ENCODE measurements at places on chromosomes 7 and 10.

DNA sequence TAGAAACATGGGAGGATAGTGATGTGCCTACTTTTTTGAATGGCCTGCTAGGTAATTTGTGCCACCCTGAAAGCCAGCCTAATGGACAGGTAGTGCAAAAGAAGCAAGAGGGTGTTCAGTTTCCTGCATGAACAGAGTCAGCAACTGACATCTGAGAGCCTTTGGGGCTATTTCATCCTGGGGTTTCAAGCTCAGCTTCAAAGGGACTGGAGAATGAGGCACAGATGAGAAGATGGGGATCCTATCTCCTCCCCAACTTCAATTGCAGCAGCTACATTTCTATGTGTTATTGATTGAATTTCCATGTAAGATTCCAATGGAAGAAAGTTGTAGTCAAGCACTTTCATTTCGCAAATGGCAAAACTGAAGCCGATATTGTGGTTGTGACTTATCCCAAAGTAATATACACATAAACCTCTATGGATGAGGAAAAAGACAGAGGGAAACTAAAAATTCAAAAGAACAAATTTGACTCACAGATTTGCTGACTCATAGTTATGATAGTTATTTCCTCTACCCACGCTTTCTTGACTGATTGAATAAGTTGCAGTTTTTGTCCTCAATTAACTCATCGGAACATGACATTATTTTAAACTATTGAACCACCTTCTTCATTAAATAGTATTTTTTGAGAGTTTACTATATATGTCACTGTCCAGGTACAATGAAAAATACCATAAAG, 42.6 kb upstream of the NRP1 start:
- DNase-seq = no peak

- no peak for DNase-seq
Observed at GRCh38 chr10:17181110-17181509, 20.4 kb downstream of the TRDMT1 start.

GRCh38 chr10:17037910-17038309, 91.7 kb downstream of the CUBN start:
- DNase-seq = no peak

- DNase-seq = no peak
Observed at GRCh38 chr10:110006358-110007160, 1.2 kb upstream of the ADD3 start.

DNA sequence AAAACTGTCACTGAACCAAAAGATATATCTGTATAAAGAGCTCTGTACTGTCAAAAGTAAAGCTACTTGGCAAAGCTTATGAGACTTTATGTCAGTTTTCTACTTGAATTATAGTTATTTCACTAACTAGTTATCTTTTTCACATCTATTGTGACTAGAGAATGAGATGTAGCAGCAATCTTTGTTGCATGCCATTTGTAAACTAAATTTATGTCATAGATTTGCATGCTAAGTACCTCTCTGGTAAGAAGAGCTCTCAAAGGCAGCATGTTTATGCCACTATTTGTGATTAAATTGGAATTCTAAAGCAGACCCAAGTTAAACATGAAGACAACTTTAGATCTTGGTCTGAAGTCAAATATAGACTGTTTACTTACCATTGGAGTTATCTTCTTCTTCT, 300.6 kb downstream of the CNTNAP2 start:
- DNase-seq = no peak

GRCh38 chr10:46539596-46540411, 16.7 kb downstream of the GPRIN2 start:
- DNase-seq = no peak

DNA sequence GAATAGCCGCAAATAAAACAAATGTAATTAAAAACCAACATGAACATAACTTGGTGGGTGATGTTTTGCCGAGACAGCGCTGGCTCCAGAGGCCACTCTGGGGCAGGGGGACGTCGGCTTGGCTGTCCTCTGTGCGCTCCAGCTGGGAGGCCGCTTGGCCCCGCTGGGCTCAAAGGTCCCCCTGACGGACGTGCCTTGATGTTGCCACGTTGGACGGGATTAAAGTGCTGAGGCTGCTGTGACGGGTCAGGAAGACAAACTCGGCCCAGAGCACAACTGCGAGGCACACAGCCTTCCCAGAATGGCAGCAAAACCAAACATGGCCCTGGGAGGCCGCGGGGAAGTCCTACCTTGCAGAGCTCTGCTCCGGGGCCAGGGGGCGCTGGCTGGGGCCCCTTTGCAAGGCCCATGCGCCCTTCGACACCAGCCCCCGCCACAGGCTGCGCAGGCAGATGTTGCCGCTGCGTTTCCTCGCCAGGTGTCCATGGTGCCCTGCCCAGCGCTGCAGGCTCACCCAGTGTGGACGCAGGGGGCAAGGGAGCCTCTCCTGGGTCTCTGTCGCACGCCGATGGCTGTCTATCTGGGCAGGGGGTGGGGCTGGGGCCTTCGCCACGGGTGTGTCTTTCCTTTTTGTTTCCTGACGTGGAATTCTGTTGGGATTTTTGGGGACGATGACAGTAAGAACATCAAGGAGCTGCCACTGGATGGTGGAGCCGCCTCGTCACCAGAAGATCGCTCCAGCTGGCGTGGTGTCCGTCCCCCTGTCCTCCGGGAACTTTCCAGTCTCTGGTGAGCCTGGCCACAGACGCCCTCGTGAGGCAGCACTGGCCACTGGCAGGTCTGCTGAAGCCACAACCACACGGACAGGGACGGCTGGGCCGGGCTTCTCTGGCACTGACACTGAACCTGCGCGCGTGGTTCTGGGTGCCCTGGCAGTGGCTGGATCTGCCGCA, 99.6 kb upstream of the DIP2C start:
- DNase-seq = no peak

- DNase-seq = no peak
Observed at GRCh38 chr7:157018328-157018996, 8.0 kb upstream of the MNX1 start.

DNA sequence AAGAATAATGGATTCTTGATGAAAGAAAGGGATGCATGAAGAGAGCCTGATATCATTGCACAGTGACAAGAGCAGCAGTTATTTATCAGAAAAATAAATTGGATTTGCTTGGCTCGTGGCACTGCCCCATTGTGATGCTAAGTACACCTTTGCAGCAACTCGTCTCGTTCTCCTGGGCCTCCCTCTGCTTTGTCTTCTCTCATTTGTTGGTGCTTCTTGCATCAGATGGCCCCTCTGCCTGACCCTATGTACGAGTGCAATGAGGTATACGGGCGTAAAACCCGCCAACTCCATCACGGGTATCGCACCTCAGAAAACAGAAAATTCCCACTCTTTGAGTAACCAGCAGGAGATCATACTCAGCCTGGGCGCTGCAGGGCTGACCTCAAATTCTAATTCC, 107.2 kb upstream of the C10orf90 start:
- no peak for DNase-seq

DNA sequence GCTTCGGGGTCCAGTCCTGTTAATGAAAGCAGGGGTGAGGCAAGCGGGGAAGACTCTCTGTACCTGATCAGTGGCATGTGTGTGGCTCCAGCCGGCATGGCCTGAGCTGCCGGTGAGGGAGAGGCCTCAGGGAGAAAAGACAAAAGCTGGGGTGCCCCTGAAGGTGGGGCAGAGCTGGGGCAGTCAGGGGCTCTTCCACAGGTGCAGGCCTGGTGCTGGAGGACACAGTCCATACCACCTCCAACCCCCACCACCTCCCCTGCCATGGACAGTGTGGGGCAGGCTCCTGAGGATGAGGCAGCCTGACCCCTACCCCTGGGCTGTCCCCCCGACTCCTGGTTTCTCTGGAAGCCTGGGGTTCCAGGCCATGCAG, 129.5 kb downstream of the LHPP start:
- no peak for DNase-seq

DNA sequence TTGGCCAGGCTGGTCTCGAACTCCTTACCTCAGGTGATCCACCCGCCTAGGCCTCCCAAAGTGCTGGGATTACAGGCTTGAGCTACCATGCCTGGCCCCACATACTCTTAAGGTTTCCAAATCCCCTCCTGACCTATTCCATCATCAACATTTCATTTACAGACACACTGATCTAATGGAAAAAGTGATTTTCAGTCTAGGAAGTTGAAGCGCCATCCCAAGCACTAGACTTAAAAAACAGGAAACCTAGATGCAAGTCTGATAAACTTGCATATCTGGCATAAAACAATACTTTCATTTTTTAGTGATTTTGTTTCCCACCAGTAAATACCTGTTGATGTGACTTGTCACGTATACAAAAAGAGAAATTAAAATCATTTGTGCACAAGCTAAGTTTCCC, 44.0 kb downstream of the DNMBP start:
- no peak for DNase-seq

GRCh38 chr10:102312683-102313082, 67.4 kb downstream of the GBF1 start:
- no peak for DNase-seq

DNA sequence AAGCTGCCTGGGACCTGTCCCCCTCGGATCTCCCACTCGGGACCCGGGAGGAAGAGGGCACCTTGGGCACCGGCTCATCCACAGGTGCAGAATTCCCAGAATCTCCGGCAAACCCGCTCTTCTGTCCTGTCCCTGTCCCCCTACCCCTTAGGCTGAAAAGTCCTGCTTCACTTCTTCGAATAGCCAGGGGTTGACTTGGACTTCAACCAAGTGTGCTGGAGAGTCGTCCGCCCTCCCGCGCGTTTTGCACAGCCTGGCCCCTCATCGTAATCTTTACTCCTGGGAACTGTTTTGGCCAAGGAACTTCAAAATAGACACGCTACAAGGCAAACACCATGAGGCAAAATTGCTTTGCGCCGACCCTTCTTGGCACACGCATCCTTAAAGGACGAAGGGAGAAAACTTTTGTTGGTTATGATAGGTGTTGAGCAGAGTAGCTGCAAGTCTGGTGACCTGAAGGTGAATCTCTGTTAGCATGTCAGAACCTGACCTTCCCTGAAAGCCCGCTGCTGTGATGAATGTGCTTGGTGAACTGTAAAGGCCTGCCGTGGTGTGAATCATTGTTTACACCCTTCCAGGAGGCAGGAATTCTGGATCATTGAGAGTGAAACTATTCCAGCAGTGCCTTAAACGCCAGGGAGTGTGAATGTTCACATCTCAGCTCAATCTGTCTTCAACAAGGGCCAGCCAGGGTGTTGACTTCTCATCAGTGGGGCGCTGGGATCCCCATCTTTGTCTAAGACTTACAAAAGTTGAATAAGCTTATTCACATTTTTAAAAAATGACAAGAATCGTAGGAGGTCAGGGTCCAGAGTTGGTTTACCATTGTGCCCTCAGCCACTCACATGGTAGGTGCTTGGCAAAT, 589 bp upstream of the RAPGEF5 start:
- no peak for DNase-seq

DNA sequence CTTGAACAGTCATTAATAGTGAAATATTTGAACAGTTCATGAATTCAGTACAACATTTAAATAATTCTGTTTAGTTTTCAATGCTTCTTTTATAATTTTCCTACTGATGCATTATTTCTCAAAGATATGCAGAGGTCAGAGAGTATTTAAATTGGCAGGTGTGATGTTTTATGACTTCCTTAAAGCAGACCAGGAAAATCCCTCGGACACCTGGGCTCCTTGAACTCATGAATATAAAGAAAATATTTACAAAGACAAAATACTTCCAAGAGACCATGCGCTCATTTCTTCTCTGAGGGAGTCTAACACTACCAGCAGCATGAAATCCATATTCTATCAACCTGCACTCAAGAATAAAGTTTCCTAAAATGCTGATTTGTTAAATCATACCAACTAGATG, 127.6 kb downstream of the IPMK start:
- no peak for DNase-seq

GRCh38 chr7:140316165-140316661, 82.1 kb downstream of the SLC37A3 start:
- no peak for DNase-seq

GRCh38 chr7:2138146-2138765, 94.5 kb downstream of the MAD1L1 start:
- DNase-seq = peak; percentile 11

DNA sequence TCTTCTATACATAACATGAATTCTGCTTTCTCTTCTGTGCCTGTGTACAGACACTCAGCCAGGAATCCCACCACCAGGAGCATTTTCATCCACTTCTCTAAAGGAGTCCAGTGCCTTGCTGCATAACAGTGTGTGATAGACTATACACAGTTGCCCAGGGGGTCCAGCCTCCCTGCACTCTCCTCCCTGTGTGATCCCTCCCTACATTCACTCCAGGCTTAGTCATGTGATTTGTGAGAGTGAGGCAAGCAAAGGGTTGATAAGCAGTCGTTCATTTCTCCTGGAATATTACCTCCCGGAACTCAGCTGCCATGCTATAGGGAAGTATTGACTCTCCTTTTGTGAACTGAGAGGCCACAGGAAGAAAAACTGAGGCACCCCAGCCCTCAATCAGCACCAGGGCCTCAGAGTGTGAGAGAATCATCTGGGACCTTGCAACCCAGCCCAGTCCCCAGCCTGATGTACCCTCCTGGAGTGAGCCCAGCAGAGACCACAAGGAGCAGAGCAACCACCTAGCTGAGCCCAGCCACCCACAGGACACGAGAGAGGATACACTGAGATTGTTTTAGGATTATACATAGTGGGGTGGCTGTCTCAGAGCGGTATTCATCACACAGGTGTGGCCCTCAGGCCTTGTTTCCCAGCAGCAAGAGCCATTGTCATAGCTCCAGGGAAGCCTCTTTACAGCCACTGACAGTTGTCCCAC, 45.0 kb upstream of the EEPD1 start:
- no peak for DNase-seq

- no peak for DNase-seq
Observed at GRCh38 chr7:1463676-1464223, 4.5 kb upstream of the MICALL2 start.

DNA sequence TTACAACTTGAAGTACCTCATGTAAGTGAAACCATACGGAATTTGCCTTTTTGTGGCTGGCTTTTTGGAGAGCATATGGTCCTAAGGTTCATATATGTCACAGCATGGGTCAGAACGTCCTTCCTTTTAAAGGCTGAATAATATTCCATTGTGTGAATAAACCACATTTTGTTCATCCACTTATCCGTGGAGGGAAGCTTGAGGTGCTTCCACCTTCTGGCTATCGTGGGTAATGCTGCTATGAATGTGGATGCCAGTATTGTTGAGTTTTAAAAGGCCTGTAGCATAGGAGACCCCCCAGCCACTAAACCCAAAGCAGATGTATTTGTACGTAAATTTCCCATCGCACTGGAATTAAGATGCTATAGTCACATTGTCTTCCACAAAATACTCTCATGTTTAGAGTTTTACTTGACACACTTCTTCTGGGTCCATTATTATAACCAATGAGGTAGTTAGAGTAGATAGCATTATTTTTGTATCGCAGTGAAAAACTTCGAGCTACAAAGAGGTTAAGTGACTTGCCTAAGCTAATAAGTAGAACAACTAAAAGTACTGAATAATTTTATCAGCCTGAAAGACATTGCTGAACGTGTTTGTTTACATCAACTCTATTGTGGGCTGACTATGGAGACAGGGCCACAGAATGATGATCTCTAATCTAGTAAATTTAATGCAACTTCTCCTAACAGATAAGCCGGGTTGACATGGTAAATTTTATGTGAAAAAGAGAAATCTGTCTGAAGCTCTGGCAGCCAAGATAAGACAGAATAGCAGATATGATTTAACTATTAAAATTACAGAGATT, 183.0 kb upstream of the CTBP2 start:
- DNase-seq = no peak

Data from stimulated activated CD4-positive, alpha-beta T cell treated with anti-CD3 and anti-CD28 coated beads, Interleukin-1b, Interleukin-23, amount 100 ng/mL, for 1 hour (primary cell).